ENCODE measurements at places on chromosomes 7 and 10. TPM values are rescaled to one million over a fixed set of nuclear protein-coding genes. Genes with fewer than 3 reads are reported as not detected.

Gene OR2A12
- total RNA-seq: not detected

Gene FXYD4
- total RNA-seq: not detected

Gene CHST3
- total RNA-seq: 3.2 TPM

Gene ZNF425
- total RNA-seq: 2.2 TPM

Gene CUZD1
- total RNA-seq: 0.35 TPM

Gene CPVL
- total RNA-seq: 9.8 TPM

Gene PON1
- not detected for total RNA-seq

Gene OR6V1
- not detected for total RNA-seq

Gene ZNF716
- not detected for total RNA-seq

Gene GIMAP6
- 8.7 TPM for total RNA-seq

Gene NKX1-2
- total RNA-seq: not detected

Gene NUTM2A
- total RNA-seq: 1.8 TPM

Gene TMEM120A
- total RNA-seq: 116 TPM

Gene MBL2
- not detected for total RNA-seq

Gene NPSR1
- total RNA-seq: not detected

Gene ASB10
- total RNA-seq: not detected

Gene LRRD1
- total RNA-seq: not detected

Gene NRF1
- 27.2 TPM for total RNA-seq

Gene ARHGAP22
- not detected for total RNA-seq

Gene PIP
- total RNA-seq: not detected

Gene LIPJ
- total RNA-seq: not detected

Gene IGFBP1
- total RNA-seq: not detected

Gene PIK3CG
- total RNA-seq: 7.9 TPM

Gene EEF1AKMT2
- total RNA-seq: 19.6 TPM

Gene CYP2E1
- 2.3 TPM for total RNA-seq

Gene LIPN
- total RNA-seq: not detected

Gene GCK
- total RNA-seq: not detected

Gene UBTD1
- 0.70 TPM for total RNA-seq

Gene FAM24B
- total RNA-seq: 3.7 TPM
